ENCODE measurements at places on chromosomes 4 and X. TPM values are rescaled to one million over a fixed set of nuclear protein-coding genes. Genes with fewer than 3 reads are reported as not detected.

- DNase-seq: no peak
Measured at GRCh38 chrX:1389993-1390285, 2.0 kb downstream of the SLC25A6 start.

DNA sequence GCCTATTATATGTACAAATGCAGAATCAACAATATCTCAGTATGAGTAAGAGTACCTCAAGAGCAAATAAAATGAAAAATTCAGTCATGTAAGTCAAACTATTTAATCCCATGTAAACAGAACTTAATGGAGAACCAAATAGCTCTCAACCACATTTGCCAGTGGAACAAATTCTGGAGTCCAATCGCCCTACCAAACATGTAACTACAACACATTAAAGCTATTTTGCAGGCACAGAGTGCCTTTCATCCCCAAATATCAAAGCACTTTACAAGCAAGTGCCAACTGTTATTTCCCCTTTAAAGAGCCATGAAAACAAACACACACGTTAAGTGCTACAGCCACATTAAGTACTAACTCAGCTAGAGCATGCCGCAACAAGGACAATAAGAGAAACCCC lies 51.3 kb downstream of the PCDH19 start:
- DNase-seq: no peak

DNA sequence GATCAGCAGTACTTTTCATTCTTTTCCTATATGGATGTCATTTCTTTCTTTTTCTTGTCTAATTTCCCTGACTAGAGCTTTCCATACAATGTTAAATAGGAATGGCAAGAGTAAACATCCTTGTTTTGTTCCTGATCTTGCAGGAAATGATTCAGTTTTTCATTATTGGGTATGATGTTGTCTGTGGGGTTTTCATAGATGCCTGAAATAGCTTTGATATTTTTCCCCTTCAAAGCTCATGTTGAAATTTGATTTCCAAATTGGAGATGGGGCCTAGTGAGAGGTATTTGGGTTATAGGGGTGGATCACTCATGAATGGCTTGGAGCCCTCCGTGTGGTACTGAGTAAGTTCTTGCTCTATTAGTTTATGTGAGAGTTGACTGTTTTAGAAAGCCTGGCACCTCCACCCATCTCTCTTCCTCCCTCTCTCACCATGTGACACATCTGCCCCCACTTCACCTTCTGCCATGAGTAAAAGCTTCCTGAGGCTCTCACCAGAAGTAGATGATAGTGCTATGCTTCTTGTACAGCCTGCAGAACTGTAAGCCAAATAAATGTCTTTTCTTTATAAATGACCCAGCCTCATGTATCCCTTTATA lies 22.3 kb upstream of the VSIG1 start:
- no peak for DNase-seq

- DNase-seq: no peak
Measured at GRCh38 chrX:9542761-9543111, 77.9 kb downstream of the TBL1X start.

DNA sequence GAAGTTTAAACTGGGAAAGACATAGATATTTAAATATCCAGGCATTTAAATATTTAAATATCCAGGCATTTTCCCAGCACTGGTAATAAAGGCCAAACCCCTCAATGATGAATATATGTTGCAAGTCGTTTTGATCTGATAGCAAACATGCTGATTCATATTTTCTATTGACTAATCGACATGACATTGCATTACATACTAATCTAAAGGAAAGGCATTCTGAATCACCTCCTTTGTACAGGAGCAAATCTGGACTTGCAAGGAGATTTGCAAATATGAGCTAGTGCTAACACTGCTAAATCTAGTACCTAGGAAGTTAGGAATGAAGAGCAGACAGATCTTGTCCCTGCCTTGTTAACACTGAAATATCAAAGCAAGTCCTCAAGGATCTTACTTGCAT lies 207.3 kb downstream of the SLC7A11 start:
- DNase-seq: no peak

DNA sequence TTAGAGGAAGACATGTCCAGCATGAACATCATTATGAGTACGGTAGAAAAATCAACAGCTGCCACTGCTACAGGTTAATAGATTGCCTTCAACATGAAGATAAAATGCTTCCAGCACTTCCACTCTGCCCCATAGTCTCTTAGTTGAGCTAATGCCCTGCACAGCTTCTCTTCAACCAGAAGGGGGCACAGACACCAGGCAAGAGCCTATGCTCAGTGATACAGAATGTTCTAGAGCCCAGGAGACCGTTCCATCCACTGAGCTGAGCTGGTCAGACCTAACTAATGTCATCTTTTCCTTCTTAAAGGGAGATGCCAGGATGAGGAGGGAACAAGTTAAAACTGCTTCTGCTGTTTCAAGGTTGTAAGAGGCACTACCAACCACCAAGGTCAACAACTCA lies 42.2 kb downstream of the SMIM10L2A start:
- no peak for DNase-seq

- DNase-seq: no peak
Measured at GRCh38 chrX:68487924-68488323, 10.9 kb upstream of the YIPF6 start.

DNA sequence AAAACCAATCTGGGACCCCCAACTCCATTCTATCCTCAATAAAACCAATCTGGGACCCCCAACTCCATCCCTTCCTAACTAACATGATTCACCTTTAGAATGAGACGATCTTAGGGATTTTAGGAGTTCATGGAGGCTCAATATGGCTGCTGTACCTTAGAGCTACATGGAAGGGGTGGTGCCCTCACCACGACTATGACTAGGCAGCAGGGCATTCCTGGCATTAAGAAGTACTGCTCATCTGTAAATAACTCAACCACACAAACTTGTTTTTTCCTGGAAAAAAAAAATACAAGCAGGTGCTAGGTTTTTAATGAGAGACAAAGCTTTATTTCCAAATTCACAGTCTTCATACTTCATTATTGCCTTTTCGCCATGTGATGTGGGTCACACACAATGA lies 346.5 kb upstream of the FAT1 start:
- DNase-seq: no peak

DNA sequence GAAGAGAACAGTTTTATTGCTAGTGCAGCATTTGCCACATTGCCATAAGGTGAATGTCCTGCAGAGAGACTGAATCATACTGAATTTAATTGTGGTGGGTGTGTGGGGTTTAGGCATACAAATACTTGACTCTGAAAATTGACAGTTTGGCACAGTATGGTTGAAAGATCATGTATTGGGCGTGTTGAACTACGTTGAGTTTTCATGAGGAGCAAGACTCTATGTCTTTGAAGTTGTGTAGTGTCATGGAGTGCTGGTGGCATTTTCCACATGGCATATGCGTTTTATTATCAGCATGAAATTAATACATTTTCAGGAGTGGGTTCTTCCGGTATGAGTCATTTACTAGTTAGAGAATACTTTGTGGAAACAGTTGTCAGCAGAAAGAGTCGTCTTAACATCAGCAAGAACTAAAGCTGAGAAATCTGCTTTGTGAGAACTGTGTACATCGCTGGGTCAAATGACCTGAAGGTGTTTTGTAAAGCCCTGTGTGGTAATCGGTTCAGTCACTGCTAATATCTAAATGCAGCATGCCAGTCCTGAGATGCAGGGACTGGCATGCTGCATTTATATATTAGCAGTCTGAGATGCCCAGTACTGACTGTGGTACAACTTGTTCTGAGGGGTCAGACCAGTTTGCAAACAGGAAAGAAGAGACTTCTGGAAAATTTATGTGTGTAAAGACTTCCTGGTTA lies 50.3 kb downstream of the ARHGAP10 start:
- DNase-seq: no peak

GRCh38 chr4:90137555-90137954 lies 10.4 kb downstream of the CCSER1 start:
- DNase-seq: no peak

- no peak for DNase-seq
Measured at GRCh38 chrX:135410861-135411627, 10.7 kb upstream of the SMIM10L2A start.

Gene GAGE12F
- not detected for polyA plus RNA-seq

Gene SOWAHD
- 0.40 TPM for polyA plus RNA-seq

Gene PRPS1
- 54.2 TPM for polyA plus RNA-seq

Gene ADGRL3
- 24.5 TPM for polyA plus RNA-seq
